ENCODE measurements at places on chromosomes 13 and 19.

DNA sequence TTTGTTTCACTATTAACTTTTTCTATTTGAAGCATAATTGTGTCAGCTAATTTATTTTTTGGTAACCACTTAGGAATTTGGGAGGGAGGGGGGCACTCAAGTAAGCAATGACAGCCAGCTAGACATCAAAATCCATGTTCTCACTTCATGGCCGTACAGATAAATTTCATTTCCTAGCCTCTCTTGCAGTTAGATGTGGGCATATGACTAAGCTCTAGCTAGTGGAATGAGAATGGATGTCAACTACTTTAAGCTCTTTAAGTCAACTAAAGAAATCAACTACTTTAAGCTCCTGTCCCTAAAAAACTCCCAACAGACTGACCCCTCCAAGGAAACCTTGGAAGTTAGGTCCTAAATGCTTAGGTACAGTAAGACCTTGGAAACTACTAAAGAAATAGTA is 92.0 kb downstream of the KCNRG start:
- H3K27me3 ChIP-seq, result no peaks in the 10 kb centered on the region
- no peaks in the 10 kb centered on the region for H3K4me1 ChIP-seq
- H3K4me3 ChIP-seq, result no peak overlapping the region
- no peaks in the 10 kb centered on the region for H3K36me3 ChIP-seq
- DNase-seq, result no peak
- H3K27ac ChIP-seq, result peak overlapping the region; percentile 59

GRCh38 chr19:12982648-12983047 is 12.6 kb upstream of the NFIX start:
- H3K27me3 ChIP-seq, result no peaks in the 10 kb centered on the region
- no peak overlapping the region for H3K27ac ChIP-seq
- no peaks in the 10 kb centered on the region for H3K36me3 ChIP-seq
- H3K4me3 ChIP-seq, result no peak overlapping the region
- no peak for DNase-seq
- H3K4me1 ChIP-seq, result peaks cover 29% of the 10 kb centered on the region

GRCh38 chr13:52067237-52067636 is 42.7 kb downstream of the UTP14C start:
- H3K27me3 ChIP-seq, result no peaks in the 10 kb centered on the region
- H3K27ac ChIP-seq, result no peak overlapping the region
- no peak overlapping the region for H3K4me3 ChIP-seq
- no peak for DNase-seq
- no peaks in the 10 kb centered on the region for H3K4me1 ChIP-seq

DNA sequence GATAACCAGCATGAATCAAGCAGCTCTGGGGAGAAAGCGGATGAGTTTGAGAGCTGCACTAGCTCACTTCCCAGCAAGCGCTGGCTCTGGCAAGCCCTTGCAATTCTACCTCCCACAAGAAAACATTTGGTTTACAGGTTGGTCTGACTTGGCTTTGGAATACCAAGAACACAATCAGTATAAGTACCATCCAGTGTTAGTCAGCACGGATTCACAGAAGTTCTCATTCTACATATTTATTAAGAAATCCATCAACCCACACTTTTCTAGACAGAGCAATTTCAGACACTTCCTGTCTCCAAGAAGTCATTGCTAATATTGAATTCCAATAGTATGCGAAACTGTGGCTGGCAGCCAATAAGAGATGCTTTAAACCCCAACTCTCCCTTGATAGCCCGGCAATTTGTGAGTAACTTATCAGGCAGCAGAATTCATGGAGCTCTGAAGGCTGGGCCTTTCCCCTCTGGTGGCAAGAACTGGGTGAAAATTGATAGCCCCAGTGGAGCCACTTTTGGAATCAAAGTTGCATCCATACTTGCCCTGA is 59.4 kb upstream of the WASF3 start:
- no peaks in the 10 kb centered on the region for H3K36me3 ChIP-seq
- no peak overlapping the region for H3K4me3 ChIP-seq
- H3K27me3 ChIP-seq, result no peaks in the 10 kb centered on the region
- H3K4me1 ChIP-seq, result no peaks in the 10 kb centered on the region

- DNase-seq, result no peak
- H3K4me1 ChIP-seq, result no peaks in the 10 kb centered on the region
- H3K4me3 ChIP-seq, result no peak overlapping the region
- H3K36me3 ChIP-seq, result no peaks in the 10 kb centered on the region
- no peak overlapping the region for H3K27ac ChIP-seq
Observed at GRCh38 chr13:64314331-64314730, 2898.7 kb upstream of the PCDH20 start.

GRCh38 chr19:2494447-2495129 is 18.7 kb downstream of the GADD45B start:
- peaks cover 23% of the 10 kb centered on the region for H3K4me1 ChIP-seq
- no peaks in the 10 kb centered on the region for H3K36me3 ChIP-seq
- peak; percentile 80 for DNase-seq
- peak overlapping the region; percentile 69 for H3K27ac ChIP-seq
